ENCODE measurements at places on chromosomes 11 and 22.

- DNase-seq = no peak
Measured at GRCh38 chr22:43308060-43308830, 34.9 kb downstream of the SCUBE1 start.

- no peak for DNase-seq
Measured at GRCh38 chr11:16082095-16083055, 274.0 kb downstream of the SOX6 start.

DNA sequence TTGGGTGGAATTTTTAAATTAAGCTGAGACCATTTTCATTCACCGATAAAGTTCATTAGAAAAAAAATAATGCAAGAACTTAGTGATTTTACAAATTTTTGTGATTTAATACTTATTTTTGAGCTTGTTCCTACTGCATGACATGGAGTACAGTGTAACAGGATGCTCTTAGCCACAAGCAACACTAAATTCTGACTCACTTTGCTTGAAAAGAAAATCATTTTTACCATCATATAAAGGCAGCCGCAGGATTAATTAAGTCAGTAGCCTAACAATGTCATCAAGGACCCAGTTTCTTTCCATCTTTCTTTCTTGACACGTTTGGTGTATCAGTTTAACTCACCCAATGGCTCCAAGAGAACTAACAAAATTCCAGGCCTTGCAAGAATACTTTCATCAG lies 540.3 kb upstream of the LUZP2 start:
- DNase-seq = no peak

DNA sequence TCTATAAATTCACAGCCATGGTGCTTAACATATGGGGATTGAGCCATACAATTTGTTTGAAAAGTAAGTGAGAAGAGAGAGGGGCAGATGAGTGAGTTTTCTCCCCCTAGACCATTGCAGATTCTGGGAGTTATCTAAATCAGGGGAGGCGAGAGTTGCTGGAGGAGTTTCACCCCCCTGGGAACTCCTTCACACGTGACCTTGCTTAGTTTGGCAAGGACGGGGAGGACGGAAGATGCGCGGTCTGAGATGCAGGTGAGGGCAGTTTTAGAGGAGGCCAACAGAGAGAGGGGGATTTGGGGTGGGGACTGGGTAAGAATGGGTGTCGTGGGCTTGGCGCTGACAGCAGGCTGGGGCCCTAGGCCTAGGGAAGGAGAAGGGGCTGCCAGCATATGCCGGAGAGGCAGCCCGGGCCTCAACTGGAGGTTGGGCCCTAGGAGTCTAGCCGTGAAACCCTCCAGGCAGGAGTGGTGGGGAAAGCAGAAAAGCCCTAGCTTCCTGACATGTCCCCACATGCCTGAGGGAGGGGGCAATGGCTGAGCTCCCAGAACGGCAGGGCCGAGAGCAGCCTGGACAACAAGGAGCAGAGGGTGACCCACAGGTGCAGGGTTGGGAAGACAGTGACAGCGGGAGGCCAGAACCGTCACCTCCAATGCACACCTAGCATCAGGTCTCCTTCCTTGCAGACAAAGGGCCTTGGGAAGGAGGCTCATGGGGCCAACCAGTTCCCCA lies 63.9 kb downstream of the ELFN2 start:
- DNase-seq = no peak

GRCh38 chr22:48944433-48944750 lies 883.3 kb downstream of the BRD1 start:
- no peak for DNase-seq

DNA sequence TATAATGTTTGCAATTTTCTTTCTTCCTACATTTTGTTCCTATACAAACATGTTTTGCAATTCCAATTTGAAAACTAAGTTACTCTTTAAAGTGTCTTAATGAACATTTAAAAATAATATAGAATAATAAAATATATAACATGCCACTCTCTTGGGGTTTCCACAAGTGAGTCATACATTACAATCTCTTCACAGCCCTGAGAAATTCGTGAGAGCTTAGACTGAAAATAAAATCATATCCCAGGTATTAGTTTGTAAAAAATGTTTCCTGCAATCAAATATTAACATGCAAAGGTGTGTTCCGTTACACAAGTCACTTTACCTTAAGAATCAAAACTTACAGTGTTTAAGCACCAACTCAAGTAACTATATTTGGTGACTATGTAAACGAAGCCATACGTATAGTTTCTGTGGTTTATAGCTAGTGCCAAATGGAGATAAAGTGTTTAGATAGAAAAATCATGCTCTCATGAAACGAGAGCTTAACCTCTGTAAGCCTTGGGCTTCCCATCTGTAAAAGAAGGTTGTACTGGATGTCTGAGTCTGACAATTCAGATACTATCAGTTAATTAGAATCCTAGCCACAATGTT lies 253.6 kb upstream of the ANO3 start:
- no peak for DNase-seq

GRCh38 chr22:43733138-43733537 lies 79.0 kb downstream of the EFCAB6 start:
- no peak for DNase-seq

GRCh38 chr11:61814958-61815789 lies 1.6 kb downstream of the FADS1 start:
- peak; percentile 49 for DNase-seq

DNA sequence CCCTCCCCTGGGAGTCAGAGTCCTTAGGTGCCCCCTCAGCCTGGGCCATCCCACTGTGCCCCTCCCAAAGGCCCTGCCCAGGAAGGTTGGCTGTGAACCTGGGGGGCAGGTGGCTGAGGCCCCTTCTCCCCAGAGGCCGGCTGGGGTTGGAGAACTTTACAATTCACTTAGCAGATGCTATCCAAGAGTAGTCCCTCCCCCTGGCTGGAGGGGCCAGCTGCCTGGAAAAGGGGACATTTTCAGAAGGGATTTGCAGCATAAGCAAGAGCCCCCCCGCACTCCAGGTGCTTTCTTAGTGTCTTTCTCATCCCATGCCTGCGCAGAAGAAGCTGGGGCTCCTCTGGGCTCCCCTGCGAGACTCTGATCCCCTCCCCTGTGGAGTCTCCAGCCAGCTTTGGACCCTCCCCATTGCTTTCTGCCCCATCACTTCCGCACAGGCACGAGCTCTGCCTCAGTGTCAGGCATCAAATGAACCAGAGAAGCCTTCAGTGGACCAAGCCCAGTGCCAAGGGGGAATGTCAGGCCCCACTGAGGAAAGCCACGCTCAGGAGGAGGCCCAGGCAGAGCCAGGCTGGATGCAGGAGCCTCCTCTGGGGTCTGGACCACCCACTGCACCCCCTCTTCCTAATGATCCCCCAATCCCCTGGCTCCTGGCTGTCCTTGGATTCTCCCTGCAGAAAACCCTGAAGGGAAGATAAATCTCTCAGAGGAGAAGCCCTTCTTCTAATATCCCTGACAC lies 3.7 kb downstream of the SSTR3 start:
- no peak for DNase-seq

- no peak for DNase-seq
Measured at GRCh38 chr22:22936180-22936914, 48.7 kb downstream of the IGLL5 start.

GRCh38 chr11:33055375-33055774 lies 16.0 kb downstream of the TCP11L1 start:
- DNase-seq = no peak

DNA sequence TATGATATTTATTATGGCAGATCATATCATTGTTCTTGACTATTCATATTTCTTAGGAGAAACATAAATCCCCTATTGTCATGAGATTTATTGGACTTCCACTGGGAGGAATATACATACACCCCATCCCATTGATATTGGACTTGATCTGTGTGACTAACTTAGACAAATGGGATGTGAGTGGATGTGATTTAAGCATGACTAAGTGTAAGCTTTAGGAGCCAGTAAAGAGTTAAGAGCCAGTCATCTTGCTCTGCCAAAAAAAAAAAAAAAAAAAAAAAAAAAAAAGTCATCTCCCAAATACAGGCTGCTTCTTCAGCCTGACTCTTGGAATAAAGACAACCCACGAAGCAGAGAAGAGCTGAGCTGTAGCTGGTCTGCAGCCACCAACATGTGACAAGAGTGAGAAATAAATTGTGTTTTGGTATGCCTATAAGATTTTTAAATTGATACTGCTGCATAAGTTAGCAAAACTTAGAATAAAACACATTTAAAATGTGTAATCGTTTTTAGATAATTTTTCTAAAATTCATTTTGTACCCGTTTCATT lies 595.0 kb upstream of the LRRC4C start:
- no peak for DNase-seq

DNA sequence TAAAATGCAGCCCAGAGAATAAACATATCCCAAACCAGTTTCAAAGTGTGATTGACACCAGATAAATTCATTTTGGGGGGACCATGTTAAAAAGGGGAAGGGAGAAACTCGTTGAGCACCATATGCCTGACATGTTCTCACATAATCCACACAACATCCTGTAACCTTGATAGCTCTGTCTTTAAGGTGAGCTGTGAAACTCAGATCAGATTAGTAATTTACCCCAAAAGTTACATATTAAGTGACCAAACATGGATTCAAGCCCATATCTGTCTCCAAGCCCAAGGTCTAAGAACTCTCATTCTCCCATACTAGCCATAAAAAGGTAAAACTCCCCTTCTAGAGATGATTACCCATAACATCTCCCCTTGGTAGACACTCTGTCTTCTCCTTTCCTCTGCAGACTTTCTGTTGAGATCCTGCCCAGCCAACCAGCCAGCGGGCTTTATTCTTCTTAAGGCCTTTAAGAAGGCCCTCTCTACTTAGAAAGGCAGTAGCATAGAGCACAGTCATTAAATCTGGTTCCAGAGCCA lies 150.7 kb downstream of the CCDC34 start:
- DNase-seq = no peak

GRCh38 chr11:1442163-1442562 lies 44.4 kb downstream of the MOB2 start:
- no peak for DNase-seq

- DNase-seq = no peak
Measured at GRCh38 chr11:35152575-35152974, 13.6 kb downstream of the CD44 start.

DNA sequence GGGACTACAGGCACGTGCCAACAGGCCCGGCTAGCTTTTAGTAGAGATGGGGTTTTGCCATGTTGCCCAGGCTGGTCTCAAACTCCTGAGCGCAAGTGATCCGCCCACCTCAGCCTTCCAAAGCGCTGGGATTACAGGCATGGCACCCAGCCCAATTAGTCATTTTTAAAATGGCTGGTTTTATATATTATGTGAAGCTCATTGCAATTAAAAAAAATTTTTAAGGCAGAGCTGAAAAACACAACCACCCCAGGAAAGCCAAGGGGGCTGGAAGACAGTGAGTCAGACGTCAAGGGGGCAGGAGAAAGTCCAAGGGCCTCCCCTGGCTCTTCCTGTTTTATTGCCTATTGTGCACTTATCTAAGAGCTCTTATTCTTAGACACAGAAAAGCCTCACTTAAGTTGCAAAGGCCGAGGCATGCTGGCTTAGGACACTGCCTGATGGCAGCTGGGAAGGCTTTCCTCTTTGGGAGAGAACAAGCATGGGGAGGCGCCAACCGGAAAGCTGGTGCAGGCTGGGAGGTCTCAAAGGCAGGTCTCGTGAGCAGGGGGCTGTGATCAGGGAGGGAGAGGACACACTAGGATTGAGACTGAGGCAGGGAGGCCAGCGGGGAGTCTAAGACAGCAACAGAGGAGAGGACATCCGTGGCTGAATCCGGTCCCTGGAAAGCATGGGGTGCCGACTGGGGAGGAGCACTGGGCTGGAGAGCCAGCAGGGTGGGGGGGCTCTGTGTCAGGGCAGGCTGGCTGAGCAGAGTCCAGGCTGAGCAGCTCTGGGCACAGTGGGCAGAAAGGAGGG lies 11.1 kb upstream of the OSM start:
- DNase-seq = no peak

DNA sequence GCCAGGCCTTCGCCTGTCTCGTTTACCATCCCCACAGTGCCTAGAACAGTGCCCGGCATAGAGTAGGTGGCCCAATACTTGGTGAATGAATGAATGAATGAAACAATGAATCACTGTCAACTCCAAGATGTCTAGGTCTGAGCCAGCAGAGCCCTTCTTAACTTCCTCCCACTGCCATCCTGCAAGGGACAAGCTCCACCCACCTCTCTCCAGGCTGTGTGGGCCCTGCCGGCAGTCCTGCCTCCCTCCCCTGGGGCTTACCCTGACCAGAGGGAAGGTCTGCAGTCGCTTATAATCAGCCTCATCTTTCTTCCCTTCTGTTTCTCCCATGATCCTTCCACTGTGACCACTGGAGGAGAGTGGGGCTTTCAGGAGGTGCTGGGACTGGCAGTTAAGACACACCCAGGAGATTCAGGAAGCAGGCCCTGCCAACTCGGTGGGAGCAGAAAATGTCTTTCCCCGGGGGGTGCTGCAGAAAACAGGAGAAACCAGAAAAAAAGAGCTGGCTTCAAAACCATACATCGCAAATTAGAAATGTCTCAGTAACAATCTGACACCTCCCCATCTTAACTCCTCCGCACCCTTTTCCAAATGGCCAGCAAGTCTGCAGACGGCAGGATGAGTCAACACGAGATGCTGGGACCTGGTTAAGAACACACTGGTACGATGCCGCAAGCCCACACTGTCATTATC lies 11.4 kb downstream of the DNAL4 start:
- no peak for DNase-seq

GRCh38 chr11:3126901-3127691 lies 38.0 kb downstream of the OSBPL5 start:
- DNase-seq = no peak

DNA sequence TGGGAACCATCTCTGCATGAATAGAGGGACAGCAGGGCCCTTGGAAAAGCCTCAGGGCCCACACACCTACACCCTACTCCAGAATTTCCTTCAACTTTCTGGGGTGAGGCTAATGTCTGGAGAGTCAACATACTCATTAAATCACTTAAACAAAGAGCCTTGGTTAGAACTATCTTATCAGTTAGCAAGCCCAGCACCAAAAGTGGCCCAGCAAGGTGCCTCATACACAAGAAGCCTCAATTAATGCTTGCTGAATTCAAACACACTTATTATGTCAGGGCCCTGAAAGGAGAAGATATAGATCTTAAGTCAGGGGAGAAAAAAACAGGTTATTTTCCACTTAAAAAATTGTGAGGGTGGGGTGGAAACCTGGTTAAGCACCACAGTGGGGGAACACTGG lies 61.4 kb downstream of the C11orf58 start:
- DNase-seq = no peak
